ENCODE measurements at places on chromosomes 16 and 17.

DNA sequence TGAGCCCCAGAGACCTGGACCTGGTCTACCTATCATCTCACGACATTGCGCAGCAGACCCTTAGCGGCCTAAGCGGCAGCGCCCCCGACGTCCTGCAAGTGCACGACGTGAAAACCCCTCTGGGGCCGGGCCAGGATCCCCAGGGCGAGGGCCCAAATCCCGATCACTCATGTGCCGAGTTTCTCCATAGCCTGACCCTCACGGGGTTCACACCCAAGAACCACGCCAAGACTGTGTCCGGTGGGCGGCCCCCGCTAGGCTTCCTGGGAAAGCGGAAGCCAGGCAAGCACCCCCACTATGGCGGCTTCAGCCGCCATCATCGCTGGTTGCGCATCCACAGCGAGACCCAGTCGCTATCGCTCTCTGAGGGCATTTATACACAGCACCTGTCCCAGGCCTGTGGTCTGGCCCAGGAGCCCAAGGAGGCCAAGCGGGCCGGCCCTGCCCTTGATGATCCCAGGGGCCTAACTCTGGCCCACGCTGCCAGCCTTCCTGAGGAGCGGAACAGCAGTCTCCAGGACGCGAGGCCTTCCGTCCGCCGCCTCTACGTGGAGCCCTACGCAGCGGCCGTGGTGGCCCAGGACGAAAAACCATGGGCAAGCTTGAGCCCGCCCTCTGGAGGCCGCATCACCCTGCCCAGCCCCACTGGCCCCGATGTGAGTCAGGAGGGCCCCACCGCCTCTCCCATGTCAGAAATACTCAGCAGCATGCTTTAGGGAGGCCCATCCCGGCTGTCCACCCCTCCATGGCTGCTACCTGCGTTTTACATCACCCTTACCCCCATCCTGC, 82.8 kb upstream of the NOG start:
- no peak for DNase-seq

- DNase-seq = no peak
Measured at GRCh38 chr17:19238167-19238505, 970 bp downstream of the EPN2 start.

DNA sequence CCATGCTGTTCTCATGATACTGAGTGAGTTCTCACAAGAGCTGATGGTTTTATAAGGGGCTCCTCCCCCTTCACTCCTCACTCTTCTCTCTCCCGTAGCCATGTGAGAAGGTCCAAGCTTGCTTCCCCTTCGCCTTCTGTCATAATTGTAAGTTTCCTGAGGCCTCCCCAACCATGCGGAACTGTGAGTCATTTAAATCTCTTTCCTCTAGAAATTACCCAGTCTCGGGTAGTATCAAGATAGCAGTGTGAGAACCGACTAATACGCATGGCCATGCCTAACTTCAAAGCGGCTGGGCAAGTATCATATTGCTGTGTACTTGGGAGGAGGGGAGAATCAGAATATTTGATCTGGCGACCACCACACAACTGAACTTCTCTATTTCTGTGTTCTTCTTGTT, 88.3 kb downstream of the PRKCB start:
- DNase-seq = no peak

DNA sequence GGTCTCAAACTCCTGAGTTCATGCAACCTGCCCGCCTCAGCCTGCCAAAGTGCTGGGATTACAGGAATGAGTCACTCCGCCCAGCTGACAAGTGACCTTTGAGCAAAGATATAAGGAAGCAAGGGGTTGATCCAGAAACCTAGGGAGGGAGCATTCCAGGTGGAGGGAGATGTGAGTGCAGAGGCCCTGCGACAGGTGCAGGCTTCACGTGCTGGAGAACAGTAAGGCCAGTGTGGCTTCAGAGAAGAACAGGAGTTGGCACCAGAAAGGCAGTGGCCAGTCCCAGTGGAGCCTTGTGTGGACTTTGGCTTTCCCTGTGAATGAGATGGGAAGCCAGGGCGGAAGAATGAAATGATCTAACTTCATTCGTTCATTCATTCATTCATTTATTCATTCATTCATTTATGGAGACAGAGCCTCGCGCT, 73.6 kb upstream of the HAS3 start:
- no peak for DNase-seq

DNA sequence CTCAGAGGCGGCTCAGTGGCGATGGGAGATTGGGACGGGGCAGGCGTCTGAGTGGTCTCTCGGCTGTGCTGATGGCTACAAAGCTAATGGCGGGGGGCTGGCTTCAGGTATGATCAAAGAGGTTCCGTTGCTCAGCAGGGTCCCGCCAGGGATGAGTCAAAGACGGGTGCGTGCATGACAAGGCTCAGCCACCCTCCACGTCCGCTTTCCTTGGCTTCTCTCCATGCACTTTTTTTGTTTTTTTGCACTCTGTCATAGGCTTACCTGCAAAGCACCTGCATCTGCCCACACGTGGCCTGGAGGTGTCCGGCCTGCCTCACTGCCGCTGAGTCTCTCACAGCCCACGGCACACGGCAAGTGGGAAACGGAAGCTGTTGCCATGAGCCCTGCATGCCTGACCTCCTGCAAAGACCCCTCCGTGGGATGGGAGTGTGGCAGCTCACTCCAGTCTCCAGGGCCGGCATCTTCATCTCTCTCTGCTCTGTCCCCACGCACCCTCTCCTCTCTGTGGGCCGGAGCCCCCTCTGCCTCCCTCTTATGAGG, 85.5 kb upstream of the ZNF469 start:
- no peak for DNase-seq

DNA sequence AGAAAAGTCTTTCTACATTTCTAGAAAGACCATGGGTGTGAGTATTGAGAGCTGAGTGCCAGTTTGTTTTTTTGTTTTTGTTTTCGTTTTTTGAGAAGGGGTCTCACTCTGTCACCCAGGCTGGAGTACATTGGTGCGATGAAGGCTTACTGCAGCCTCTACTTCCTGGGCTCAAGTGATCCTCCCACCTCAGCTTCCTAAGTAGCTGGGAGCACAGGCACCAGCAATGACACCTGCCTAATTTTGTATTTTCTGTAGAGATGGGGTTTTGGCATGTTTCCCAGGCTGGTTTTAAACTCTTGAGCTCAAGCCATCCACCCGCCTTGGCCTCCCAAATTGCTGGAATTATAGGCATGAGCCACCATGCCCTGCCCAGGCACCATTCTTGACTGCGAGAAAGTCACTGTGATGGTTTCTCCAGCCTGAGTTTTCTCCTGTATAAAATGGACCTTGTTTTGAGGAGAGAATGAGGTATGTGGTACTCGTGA, 673.8 kb downstream of the MAF start:
- DNase-seq = no peak

DNA sequence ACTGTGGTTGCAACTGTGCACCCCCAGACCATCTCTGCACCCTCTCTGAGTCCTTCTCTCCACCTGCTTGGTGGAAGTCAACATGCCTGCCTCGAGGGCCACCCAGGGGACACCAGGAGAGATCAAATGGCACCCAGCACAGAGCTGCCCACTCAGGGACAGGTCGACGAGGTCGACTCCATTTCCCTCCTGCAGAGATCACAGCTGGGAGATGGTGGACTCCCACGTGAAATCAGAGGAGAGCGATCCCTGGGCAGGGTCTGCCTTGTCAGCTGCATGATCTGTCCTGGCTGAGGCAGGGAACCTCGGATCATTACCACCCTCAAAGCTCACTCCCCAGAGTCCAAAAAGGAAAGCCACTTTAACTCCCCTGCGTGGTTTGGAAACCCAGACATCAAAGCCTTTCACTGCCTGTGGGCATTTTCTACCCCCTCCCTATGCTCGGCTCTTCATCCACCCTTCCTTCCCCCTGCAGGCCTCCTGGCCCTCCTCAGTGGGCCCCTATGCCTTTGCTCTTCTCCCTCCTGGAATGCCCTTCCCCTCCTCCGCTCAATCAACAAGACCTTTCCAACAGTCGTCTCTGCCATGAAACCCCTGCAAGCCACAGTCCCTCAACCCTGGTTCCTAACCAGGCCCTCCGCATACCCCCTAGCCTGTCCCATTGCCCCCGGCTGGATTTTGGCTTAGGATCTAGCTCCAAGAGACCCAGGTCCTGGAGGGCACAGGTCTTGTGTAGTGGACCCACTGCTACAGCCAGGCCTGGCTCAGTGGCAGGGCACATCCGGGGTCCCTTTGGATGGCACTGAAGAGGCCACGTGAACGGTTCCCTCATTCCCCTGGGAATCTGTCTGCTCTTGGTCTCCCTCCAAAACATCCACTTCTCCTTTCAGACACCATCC, 103.8 kb upstream of the RPL38 start:
- no peak for DNase-seq

GRCh38 chr17:78672005-78672404, 94.8 kb upstream of the DNAH17 start:
- no peak for DNase-seq

DNA sequence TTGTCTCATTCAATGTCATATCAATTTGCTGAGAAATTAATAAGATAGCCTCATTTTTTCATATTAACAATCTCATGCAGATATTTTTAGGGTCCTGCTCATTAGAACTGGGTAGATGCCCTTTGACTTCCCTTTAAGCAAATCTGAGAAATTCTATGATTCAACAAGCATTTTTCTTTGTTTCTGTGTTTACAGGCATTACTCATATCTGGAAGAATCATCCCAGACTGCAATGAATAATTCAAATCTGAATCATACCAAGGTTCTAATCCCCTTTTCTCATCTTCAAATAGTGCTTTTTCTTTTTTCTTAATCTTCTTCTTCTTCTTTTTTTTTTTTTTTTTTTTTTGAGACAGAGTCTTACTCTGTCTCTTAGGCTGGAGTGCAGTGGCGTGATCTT, 69.2 kb upstream of the KIFC3 start:
- DNase-seq = no peak

- DNase-seq = no peak
Measured at GRCh38 chr17:9195411-9195810, 174.1 kb downstream of the NTN1 start.

DNA sequence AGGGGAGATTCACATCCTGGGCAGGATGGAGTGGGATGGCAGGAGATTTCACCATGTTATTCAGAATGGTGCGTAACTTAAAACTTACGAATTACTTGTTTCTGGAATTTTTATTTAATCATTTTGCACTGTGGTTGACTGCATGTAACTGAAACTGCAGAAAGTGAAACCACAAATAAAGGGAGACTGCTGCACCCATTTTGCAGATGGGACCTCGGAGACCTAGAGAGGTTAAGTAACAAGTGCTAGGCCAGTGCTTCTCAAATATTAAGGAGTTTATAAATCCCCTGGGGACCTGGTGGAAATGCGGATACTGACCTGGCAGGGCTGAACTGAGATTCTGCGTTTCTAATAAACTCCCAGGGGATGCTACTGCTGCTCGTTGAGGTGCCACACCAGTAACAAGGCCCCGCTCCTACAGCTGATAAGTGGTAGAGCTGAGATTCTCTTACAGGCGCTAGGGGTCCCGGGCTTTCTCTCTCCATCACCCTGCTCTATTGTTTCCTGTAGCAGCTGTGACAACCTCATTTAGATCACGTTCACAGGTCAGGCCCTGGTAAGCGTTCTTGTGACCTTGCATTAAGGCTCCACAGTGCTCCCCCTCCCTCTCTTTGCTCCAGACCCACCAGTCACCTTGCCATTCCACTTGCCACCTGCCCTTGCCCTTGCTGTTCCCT, 167.1 kb upstream of the CDH13 start:
- no peak for DNase-seq

GRCh38 chr17:35709874-35710273, 21.6 kb upstream of the RASL10B start:
- DNase-seq = no peak

- no peak for DNase-seq
Measured at GRCh38 chr17:57400648-57401047, 144.3 kb downstream of the MSI2 start.

DNA sequence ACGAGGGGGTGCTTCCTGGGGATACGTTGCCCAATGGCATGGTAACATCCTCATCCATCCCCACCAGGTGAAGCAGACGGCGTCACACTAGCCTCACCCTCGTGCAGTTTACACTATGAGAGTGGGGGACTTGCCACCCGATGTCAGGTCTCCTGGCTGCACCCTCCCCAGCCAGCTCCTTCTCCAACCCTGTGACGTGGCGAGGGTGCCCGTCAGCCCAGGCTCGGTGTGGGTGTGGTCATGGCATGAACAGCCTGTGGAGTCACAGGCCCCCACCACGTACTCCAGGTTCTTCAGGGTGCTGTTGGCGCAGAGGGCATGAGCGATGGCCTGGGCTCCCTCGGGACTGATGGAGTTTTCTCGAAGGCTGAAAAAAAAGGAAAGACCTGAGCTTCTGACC, 28.3 kb downstream of the NLRC3 start:
- DNase-seq = no peak

GRCh38 chr17:82519971-82520903, 705 bp downstream of the FOXK2 start:
- DNase-seq = peak; percentile 29

DNA sequence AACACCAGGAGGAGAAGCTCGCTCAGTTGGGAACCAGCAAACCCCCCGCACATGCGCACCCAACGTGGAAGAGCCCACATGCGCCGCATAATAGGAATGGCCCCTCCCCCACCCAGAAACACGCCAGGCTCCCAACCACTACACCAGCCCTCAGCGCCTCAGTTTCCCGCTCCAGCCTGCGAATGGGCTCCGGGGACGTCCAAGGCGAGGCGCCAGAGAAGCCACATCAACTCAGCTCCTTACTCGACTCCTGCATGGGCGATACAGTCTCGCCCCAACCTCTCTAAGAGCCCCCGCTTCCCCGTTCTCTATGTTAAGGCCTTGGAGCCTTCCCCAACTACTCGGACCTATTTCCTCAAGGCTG, 504 bp downstream of the SRSF1 start:
- peak; percentile 39 for DNase-seq

- DNase-seq = no peak
Measured at GRCh38 chr17:76467366-76467765, at the start of gene AANAT. AANAT (plus strand) TSS chr17:76467603; CDS start chr17:76468747, 1,144 bp downstream.

- DNase-seq = no peak
Measured at GRCh38 chr17:66371561-66371960, 69.1 kb downstream of the PRKCA start.

DNA sequence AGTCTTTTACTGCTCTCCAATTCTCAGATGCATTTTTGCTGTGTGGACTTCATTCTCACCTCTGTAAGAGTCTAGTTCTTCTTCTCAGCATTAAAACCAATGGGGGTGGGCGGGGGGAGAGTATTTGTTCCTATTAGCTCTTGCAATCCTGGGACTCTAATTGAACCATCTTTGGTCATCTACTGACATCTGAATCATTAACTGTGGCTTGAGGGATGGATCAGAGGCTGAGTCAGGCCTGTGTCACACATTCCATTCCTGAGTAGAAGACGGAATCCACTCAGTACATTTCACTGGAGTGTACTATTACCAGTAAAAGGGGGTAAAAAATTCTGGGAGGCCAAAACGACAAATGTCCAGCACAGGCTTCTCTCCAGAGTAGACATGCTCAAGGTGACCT, 12.8 kb upstream of the ZNF23 start:
- DNase-seq = no peak

- no peak for DNase-seq
Measured at GRCh38 chr17:34895383-34895782, 65.9 kb downstream of the CCT6B start.

- no peak for DNase-seq
Measured at GRCh38 chr16:67430977-67431774, at the start of gene HSD11B2. HSD11B2 (plus strand) TSS chr16:67431121; CDS start chr16:67431249, 128 bp downstream.
